ENCODE measurements at places on chromosomes 16 and 17.
A peak's percentile ranks its signal among the peaks of the same experiment; 100 is the strongest.

DNA sequence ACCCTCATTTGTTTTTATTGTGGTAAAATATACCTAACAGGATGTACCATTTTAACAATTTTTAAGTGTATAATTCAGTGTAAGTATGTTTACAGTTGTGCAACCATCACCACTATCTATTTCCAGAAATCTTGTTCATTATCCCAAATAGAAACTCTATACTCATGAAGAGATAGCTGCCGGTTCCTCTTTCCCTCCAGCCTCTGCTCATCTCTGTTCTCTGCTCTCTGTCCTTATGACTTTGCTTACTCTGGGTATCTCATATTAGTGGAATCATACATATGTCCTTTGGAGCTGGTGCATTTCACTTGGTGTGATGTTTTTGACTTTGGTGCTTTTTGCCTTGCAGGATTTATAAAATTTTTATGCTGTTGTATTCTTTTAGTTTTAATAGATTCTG, 19.4 kb downstream of the CYLD start:
- DNase-seq, result no peak

DNA sequence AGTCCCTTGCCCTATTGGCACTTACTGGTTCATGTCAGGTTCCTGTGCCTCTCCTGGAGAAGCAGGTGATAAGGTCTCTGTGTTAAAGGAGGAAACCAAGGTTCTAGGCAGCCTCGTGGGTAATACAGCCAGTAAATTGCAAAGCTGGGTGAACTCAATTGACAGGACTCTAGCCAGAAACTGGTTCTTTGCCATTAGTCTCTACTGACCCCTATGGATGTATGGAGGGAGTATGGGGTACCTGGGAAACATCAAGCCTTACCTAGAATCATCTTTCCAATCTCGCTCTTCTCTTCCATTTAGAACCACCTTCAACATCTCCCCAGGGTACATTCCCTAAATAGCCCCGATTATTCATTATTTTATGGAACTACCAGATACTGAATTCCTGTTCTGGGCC, 169.3 kb downstream of the CDH13 start:
- no peak for DNase-seq

DNA sequence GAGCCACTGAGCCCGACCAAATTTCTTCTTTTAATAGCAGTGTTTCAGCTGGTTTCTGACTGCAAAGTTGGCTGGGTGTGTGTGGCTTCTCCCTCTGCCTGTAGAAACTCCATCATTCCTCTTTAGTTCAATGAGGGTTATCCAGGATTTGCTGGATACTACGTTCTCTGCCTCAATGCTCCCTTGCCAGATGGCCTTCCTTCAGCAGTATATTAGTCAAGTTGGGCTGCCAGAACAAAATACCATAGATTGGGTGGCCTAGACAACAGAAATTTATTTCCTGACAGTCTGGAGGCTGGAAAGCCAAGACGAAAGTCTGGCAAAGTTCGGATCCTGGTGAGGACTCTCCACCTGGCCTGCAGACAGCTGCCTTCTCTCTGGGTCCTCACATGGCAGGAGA, 103.7 kb downstream of the NOG start:
- no peak for DNase-seq

GRCh38 chr17:58693751-58694150, 1.3 kb downstream of the RAD51C start:
- no peak for DNase-seq

GRCh38 chr17:42760652-42761581, at the start of gene RAMP2:
Gene RAMP2 (plus strand): TSS chr17:42761227. CDS start chr17:42761262, 35 bp downstream.
- DNase-seq, result no peak

DNA sequence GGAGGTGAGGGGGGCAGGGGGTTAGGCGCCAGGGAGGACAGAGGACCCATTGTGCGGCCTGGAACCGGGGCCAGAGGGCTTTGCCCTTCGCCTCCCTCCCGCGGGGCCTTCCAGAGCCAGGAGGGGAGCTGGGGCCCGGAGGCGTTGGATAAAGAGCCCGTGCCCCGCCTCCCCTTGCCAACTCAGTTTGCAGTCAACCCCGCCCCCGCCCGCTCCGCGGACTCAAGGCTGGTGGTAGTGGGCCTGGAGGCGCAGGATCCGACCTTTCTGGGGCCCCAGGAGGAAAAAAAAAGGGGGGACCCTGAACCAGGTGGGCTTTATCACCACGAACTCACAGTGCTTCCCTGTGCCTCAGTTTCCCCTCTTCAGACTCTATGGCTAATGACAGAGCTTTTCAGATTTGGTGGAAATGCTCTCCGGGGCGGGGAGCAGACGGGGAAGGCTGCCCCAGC, 2.0 kb upstream of the SPHK1 start:
- no peak for DNase-seq

GRCh38 chr17:9174779-9175574, 153.7 kb downstream of the NTN1 start:
- no peak for DNase-seq

DNA sequence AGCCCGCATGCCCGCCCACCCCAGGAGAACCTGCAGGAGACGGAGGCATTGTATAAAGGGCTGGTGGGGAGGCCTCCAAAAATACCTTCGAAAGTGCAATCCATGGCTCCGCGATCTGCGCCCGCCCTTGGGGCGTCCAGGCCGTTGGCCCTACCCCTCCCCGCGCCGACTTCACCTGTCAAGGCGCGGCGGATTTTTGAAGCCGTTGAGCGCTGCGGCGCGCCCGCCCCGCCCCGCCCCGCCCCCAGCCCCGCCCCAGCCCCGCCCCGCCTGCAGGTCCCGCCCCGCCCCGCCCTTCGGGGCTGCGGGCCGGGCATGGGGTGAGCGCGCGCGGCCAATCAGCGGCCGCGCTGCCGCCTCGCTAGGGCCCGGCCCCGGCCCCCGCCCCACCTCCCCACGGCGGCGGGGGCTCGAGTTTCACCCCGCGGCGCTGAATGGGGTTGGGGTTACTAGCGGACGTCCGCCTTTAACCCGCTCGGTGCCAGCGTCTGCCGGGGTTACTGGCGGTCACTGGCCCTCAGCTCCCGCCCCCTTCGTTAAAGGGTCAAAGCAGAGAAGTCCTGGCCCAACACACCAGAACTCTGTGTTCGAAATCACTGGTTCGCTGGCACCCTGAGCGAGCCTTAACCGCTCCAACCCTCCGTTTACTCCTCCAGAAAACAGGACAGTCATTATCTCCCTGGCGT, 13.2 kb downstream of the SREBF1 start:
- peak; percentile 39 for DNase-seq

DNA sequence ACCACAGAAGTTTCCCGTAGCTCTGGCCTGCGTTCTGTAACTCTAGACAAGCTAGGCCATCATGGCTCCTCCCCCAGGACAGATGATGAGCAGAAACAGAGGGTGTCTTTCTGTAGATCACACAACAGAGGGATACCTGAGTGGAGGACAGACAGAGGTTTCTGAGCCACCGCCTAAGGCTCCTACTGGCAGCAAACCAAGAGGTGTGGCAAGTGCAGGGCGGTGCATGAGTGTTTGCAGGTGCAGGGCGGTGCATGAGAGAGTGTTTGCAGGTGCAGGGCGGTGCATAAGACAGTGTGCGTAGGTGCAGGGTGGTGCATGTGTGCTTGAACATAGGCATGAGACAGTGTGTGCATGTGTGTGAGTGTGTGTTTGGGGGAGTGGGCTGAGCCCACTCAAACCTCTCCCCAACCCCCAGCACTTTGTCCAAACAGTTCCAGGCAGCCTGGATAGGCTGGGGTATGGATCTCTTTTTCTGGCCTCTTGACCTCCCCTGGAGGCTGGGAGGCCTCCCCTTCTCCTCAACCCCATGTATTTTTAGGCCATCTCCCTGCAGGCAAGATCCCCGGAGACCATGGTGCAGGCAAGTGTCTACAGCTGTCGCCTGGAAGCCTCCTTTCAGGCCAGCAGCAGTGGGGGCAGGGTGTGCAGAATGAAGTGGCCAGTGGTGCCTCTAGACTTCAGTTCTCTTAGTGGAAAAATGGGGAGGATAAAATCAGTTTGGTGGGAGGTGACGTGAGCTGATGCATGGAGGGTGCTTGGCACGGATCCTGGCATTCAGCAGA, 53.4 kb upstream of the CBX4 start:
- DNase-seq, result no peak

DNA sequence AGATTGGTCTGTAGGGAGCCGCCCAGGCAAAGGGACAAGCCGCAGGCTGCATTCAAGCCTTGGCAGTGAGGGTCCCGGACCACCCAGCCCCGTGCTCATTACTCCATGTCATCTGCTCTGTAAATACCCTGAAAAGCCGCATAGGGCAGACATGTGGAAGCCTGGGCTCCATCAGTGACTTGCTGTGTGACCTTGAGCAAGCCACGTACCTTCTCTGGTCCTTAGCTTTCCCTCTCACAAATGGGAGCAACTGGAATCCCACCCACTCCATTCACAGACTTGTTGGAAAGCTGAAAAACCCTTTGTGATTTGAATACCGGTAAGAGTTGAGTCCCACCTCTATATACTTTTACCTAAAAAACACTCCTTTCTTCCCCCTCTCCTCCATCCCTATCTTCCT, 11.9 kb downstream of the CAMKK1 start:
- no peak for DNase-seq

GRCh38 chr16:86532526-86532815, 22.1 kb downstream of the FOXF1 start:
- DNase-seq, result no peak

- DNase-seq, result no peak
These were observed 871 bp downstream of the ABCA8 start for GRCh38 chr17:68954146-68954896.

GRCh38 chr16:59263955-59264354, 529.8 kb upstream of the GOT2 start:
- no peak for DNase-seq

DNA sequence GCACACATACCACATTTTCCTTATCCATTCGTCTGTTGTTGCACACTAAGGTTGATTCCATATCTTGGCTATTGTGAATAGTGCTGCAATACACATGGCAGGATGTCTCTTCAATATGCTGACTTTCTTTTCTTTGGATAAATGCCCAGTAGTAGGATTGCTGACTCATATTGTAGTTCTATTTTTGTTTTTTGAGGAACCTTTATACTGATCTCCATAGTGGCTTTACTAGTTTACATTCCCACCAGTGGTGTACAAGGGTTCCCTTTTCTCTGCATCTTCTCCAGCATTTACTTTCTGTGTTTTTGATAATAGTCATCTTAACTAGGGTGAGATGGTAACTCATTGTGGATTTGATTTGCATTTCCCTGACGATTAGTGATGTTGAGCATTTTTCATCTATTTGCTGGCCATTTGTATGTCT, 118.1 kb downstream of the STXBP4 start:
- no peak for DNase-seq

DNA sequence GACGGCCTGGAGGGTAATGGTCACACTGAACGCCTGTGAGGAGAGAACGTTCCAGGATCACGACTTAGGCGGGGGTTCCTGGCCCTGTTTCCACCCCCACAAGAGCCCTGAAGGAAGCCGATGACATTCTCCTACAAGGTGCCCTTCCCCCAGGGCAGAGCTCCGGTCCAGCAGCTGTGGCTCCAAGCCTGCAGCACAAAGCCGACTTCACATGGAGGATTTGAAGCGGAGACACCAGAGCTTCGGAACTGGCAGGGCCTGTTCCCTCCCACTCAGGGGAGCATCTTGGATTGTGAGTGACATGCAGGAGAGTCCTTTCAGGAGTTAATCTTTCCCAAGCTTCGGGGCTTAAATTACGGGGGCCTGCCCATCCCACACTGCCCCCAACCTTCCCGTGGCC, 5.0 kb downstream of the FADS6 start:
- DNase-seq, result no peak

DNA sequence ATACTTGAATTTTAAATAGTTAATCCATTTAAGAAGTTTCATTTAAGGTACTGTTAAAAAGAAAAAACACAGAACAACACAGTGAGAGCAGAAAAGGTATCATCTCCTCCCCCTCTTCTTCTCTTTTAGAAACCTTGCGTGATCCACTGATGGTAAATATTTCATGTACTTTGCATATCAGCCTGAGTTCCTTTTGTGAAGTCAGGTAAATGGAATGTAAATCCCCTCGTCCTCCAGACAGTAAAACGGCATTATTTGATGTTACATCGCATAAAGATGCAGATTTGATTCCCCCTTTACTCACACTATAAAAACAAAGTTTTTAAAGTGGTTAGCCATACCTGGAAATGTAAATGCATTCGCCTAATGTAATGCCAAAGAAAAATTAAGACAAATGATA, 234.4 kb downstream of the WWOX start:
- no peak for DNase-seq

DNA sequence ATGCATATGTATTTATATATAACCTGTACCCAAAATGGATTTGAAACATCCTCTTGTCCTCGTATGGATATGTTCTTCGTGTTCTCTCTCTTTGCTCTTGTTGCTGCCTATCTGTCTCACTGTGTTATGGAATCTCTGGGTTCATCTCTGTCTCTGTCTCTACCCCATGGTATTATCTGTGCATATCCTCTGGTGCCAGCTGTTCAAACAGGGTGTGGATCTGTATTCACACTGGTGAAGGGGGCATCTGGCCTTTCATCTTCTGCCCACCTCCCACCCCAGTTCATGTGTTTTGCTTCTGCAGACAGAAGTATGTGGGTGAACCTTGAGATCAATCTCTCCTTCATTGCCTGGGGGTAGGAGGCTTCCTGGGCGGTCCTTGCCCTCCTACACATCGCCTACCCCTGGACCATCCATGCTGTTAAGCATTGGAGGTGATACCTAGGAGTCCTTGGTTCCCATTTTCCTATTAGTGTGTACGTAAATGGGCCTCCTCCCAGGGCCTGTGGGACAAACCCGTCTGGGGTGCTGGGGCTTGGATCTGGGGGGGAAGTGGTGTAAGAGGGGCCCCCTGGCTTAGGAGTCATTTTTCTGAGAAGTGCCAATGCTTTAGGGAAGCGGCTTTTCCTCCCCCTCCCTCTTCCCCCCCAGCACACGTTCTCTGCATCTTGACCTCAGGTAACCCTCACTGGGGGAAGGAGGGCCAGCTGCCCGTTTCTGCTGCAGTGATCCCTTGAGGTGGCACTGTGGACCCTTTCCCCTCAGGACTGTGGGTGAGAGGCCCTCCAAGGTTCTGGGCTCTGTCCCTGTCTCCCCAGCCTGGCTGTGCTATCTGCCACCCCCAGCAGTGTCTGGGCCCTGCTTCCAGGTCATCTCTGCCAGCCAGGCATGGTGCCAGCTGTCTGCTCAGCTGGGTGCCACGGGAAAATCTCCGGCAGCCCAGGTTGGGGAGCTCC, 21.1 kb downstream of the RARA start:
- DNase-seq, result no peak

DNA sequence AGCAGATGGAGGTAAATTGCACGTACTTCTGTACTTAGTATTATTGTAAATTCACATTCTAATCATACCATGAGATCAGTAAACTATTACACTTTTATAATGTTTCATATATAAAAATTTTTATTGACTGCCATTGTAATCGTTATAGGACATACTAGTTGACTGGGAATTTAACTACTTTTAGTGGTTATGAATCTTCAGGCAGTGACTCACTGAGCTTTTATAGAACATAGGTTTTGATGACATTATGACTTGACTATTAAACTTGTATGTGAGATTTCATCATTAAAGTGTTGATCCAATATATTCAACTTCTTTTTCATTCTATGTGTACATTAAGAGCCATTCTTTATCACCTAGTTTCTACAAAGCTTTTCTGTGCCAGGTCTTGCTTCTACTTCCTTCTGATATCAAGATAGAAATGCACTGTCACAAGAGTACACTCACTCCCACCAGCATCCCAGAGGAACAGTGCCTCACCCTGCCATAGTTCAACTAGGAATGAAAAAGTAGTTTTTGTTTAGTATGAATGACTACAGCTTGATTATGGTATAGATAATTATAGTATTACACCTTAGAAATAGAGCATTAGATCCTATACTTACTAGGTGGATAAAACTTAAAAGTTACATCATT, 142.4 kb upstream of the RBL2 start:
- no peak for DNase-seq

Data from stimulated activated CD4-positive, alpha-beta T cell treated with anti-CD3 and anti-CD28 coated beads, Interleukin-1b, Interleukin-23, amount 100 ng/mL, for 1 hour (primary cell).